ENCODE measurements at places on chromosomes 1 and 21.

DNA sequence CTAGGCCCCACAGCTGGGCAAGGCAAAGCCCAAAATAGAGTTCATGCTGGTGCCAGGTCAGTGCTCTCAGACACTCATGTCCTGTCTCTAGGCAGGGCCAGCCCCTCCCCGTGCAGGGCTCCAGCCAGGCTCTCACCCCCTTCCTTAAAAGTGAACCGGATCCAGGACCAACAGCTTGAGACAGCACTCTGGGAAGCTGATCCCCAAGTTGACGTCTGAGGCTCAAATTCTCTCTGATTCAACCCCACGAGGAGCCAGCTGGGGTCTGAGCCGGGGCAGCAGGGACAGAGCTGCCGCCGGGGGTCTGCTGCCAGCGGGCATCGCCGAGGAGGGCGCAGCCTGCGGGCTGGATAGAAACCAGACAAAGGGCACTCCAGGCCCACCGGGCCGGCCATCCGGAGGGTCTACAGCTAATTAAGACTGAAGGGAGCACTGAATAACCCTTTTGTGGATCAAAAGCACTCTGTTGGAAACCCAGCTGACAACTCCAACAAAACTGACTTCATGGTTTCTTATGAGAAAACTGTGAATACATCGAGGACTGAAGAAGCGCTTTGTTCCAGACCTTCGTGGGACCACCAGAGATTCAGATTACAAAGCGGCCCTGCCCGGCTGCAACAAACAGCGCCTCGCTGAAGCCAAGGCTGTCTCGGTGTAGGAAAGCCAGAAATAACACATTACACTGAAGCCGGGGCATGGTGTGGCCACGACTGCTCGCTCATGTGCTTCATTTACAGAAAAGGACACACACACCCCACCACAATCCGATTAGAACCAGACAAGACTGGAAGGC lies 95.8 kb downstream of the PSMG1 start:
- peak; percentile 59 for DNase-seq

DNA sequence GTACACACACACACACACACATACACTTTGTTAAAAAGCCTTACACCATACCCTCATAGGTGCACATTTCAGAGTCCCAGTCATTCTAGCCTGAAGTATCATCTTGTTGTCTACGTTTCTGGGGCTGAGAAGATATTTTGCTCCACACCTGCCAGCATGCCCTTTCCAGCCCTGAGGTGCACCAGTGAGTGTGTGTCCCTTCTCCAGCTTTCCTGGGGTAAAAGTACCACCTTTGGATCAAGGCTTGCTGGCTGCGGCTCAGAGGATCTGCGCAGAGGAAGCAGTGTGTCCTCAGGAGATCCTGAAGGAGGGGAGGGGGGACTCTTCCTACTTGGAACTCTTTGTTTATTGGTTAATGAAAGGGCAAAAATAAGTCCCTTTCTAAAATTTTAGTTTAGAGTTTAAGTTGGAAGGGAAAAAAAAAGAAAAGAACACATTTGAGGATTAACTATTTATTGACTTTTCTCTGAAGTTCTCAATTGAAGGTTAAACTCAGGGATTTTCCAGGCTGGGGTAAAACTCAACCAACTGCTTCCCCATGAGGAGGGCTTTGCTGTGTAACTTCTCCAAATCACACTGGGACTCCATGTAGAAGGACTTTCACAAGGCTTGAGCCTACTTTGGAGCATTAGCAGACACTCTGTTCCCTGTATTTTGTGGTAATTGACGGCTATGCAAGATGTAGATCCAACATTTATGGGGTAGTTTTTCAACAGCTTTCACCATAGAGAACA lies 200.3 kb upstream of the SGIP1 start:
- DNase-seq, result no peak

DNA sequence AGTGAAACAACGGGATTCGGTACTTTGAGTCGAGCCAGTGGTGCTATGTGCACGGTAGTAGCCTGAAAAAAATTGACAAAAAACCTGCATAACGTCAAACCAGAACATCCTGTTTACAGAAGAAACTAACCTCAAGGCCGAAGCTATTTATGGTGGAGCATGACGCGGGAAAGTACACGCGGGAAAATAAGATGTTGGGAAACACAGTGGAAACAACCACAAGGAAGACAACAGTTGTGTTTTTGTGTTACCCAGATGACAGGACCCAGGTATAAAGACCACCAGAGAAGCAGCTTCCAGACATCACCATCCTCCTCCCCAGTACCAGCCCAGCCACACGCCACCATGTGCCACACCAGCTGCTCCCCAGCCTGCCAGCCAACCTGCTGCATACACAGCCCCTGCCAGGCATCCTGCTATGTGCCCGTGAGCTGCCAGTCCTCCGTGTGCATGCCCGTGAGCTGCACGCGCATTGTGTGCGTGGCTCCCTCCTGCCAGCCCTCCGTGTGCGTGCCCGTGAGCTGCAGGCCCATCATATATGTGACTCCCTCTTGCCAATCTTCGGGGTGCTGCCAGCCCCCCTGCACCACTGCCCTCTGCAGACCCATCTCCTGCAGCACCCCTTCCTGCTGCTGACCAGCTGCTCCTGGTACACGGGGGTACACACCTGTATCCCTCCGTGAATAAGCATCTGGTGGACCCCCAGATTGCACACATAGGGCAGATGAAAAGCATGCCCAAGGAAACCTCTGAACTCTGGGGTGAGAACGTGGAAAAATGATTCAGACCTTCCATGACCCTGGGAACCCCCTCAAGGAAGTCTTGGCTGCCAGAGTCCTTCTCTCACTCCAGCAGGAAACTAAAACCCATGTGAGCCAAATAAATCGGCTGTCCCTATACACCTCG lies at the start of gene KRTAP12-3:
TSS of gene KRTAP12-3 (plus strand) at position 298 of the 906 bp plus-strand sequence. CDS start at position 346, 48 bp downstream.
- no peak for DNase-seq

- peak; percentile 87 for DNase-seq
These were observed 207.3 kb downstream of the SLC45A1 start for GRCh38 chr1:8525216-8525557.

DNA sequence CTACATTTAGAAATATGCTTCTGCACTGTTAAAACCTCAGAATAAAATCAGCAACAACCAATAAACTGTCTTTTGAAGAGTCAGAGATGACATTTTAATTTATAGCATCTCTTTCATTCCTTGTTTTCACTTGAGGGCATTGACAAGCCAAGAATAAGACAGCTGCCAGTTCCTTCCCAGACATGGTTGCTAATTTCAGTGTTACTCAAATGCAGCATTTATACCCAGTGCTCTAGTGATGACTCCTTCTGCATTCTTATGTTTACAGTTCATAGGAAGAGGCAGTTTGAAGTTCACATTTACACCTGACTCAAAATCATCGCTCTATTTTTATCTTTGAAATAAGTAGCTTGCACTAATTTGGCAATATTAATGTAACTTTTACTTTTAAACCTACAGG lies 44.9 kb downstream of the PLA2G4A start:
- no peak for DNase-seq

DNA sequence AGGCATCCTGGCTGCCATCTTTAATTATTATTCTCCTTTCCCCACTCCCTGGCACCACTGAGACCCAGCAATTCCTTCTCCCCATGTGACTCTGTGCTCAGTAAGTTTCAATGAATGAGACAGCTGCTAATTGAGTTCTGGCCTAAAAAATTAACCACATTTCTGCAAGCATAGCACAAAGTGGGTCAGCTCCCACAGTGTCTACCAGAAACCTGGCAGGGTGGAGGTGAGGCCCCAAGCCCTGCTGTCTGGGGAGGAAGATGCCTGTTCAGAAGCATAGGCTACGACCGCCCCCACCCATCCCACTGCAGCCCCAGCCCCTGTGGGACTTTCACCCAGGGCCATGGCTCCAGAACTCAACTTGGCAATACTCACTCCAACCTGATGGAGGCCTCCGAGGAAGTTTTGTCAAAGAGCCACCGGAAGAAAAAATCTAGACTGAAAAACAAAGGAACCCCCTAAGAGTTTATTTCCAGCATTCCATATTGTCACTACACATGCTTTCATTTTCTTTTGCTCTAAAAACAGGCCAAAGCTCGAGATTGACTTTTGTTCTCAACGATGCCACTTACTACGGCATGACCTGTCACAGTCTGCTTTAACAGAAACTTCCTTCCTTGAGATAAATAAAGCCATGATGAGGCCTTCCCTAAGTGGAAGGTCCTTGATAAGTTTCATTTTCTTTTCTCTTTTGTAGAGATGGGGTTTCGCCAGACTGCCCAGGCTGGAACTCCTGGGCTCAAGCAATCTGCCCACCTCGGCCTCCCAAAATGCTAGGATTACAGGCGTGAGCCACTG lies 26.5 kb downstream of the TMEM63A start:
- no peak for DNase-seq

GRCh38 chr1:225446595-225446960 lies 18.7 kb upstream of the LBR start:
- DNase-seq, result no peak

- peak; percentile 40 for DNase-seq
These were observed 293.9 kb downstream of the BRINP2 start for GRCh38 chr1:177464686-177465085.

GRCh38 chr1:42841010-42841409 lies 5.4 kb upstream of the ZNF691 start:
- no peak for DNase-seq

- DNase-seq, result peak; percentile 87
These were observed 35.5 kb upstream of the HHAT start for GRCh38 chr1:210293171-210293607.

DNA sequence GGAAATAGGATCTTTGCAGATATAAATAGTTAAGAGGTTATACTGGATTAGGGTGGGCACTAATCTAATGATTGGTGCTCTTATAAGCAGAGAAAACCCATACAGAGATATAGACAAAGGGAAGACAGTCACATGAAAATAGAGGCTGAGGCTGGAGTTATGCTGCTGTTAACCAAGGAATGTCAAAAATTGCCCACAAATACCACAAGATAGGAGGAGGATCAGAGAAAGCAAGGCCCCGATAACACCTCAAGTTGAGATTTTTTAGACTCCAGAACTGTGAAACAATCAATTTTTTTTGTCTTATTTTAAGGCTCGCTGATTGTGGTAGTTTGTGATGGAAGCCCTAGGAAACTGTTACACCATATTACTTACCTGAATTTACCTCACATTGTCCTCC lies 513.2 kb downstream of the COL11A1 start:
- DNase-seq, result peak; percentile 36

DNA sequence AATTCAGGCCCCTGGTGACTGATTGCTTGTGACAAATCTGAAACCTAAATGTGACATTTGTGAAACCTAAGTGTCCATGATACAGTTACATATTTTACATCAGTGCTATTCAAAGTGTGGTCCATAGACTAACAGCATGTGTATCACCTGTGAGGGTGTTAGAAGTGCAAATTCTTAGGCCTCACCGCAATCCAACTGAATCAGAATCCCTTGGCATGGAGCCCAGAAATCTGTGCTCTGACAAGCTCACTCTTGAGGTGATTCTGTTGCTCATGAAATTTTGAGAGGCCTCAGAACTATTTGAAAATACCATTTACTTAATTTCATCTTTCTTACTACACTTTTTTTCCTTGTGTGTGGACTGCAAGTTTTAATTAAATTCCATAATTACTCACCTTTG lies 587.9 kb downstream of the ADGRL2 start:
- peak; percentile 90 for DNase-seq

All from astrocyte of the hippocampus (primary cell).